ENCODE measurements at places on chromosomes 2 and 18.

GRCh38 chr18:36578871-36579710, 249.7 kb downstream of the TPGS2 start:
- DNase-seq: no peak

- peak; percentile 30 for DNase-seq
Measured at GRCh38 chr18:59140302-59140885, 710 bp downstream of the SEC11C start.

- DNase-seq: no peak
Measured at GRCh38 chr2:160269365-160269764, 69.3 kb upstream of the ITGB6 start.

DNA sequence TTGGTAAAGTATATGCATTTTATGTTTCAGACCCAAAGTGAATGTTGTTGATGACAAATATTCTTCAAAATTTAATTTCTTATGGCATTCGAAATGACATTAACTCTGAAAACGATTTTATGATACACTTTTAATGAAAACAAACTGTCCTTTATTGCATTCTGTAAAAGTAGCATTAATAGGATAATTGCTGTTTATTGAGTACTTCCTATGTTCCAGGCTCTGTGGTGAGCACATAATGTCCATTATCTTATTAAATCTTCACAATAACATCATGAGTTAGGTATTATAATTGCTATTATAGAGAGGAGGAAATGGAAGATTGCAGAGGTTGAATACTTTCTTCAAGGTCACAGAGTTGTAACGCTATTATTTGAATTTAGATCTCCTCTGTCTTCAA, 638.0 kb downstream of the LRP1B start:
- no peak for DNase-seq

GRCh38 chr2:16832910-16833309, 167.3 kb upstream of the CYRIA start:
- no peak for DNase-seq

- DNase-seq: peak; percentile 9
Measured at GRCh38 chr2:31296641-31297287, 62.8 kb downstream of the EHD3 start.

GRCh38 chr18:61870151-61870550, 22.7 kb downstream of the RNF152 start:
- DNase-seq: peak; percentile 88

Data from brain microvascular endothelial cell (primary cell).